Brain (organoid and tissue), 16 donors: ENCODE measurements at places on chromosomes 16 and 17.
A peak's percentile ranks its signal among the peaks of the same experiment; 100 is the strongest.

DNA sequence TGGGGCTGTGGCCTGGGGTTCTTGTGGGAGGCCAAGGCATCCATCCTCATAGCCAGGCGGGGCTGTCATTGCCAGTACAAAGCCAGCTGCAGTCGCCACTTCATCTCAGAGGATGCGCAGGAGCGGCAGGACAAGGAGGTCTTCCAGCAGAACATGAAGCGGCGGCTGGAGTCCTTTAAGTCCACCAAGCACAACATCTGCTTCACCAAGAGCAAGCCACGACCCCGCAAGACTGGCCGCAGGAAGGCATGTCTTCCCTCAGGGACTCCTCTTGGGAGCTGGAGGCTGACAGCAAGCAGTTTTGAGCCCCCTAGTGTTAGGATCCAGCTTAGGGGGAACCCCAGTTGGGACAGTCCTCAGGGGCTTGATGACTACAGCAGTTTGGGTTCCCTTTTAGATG, 15.1 kb upstream of the PLEKHG4 start:
- DNase-seq, result no peak

- peak; percentile 38 for DNase-seq
Measured at GRCh38 chr17:4310354-4311060, 46.7 kb upstream of the ANKFY1 start.

DNA sequence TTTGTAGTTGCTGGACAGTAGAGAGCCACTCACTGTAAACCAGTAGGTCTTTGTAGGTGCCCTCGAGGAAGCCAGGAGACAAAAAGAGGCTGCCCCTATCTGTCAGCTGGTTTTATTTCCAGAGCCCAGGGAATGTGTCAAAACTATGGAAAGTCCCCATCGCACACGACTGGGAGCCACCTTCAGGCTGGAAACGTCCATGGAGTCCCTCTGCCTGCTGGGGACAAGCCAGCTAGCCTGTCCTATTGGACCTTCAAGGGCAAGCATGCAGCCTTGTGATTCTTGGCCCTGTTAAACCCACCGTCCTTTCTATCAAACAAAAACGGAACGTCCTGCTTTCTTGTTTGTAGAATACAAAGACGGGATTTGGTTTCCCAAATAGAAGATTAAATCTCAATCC, 289.8 kb downstream of the SLC39A11 start:
- DNase-seq, result no peak

DNA sequence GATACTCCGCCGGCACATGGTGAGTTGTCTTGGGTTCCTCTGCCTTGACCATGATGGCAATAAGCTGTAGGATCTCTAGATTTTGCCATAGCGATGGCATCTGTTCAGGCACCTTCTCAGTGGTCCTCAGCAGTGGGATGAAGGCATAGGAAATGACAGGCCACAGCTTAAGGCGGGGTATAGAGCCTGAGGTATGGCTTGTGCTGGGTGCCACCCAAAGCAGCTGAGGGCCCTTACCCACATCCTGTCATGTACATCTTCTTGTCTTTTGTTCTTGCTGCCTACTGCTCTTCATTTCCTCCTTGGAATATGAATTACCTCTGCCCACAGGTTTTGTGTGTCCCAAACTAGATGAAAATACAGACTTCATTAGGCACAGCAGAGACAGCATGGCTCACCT, 29.5 kb downstream of the KAT7 start:
- no peak for DNase-seq

DNA sequence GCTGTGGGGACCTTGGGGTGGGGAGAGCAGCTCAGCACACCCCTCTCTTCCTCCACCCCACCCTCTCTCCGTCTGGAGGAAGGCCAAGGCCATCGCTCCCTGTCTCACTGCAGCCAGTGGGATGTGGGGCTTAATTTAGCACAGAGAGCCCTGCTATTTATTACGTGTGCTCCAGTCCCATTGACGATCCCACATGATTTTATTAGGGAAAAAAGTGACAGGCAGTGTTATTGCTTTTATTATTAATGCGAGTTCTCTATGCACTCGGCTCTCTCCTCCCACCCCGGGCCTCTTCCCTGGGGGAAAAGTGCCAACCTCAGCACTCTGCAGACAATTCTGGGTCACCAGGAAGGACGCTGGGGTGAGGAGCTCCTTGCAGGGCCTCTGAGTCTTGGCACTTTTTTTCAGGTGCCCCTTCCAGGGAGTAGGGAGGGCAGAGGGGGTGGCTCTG, 57.3 kb downstream of the MGAT5B start:
- no peak for DNase-seq

DNA sequence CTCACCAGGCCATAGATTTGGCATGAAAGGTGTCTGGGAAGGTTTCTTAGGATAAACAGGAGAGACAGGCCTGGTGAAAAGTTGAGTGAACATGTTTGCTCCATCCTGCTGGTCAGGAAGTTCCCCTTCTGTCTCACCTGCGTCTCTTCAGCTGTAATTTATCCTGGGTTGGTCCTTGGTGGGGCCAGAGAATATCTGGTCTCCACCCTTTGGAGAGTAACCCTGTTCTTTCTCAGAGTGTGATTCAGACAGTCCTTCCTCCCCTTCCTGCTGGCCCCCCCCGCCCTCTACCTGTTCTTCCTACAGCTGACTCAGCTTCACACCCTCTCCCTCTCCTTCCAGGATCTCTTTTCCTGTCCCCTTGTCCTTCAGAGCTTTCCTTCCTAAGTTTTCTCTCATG, 17.1 kb downstream of the MINK1 start:
- DNase-seq, result no peak

GRCh38 chr16:84854759-84855158, 35.0 kb downstream of the CRISPLD2 start:
- DNase-seq, result no peak

GRCh38 chr16:67943256-67943618, 683 bp downstream of the LCAT start:
- no peak for DNase-seq

DNA sequence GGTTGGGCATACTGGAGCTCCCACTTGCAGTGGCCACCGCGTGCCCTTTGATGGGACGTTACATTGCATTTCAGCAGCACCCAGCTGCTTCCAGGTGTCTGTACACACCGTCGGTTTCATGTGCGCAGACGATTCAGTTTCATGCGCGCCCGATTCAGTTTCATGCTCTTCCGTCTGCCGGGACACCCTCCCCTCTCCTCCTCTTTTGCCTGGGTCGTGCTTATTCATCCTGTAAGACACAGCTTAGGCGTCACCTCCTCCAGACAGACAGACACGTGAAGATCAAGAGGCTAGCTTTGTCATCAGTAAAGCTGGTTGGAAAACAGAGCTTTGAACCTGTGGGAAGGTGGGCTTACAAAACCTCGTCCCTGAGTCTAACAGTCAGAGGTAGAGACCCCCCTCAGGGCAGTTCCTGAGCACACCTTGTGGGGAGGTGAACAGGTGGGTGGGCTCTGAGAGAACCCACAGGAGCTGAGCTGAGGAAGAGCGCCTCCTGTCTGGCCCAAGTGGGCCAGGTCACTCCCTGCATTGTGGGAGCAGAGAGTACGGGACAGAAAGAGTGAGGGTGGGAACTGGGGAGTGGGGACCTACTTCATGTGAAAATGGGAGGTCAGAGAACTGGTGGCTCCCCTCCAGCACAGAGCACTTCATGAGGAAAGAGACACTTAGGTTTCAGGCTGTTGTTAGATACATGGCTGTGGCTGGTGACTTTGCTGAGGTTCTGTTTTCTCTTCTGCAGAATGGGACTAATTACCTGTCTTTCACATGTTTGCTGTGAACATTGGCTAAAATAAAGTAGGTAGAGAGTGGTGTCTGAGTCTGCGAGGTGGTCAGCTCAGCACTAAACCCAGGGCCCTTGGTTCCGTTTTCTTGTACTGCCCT, 122.1 kb downstream of the SNX29 start:
- no peak for DNase-seq

- no peak for DNase-seq
Measured at GRCh38 chr16:13333336-13333735, 431.9 kb downstream of the SHISA9 start.

- DNase-seq, result no peak
Measured at GRCh38 chr16:28001184-28001583, 62.3 kb downstream of the GSG1L start.

DNA sequence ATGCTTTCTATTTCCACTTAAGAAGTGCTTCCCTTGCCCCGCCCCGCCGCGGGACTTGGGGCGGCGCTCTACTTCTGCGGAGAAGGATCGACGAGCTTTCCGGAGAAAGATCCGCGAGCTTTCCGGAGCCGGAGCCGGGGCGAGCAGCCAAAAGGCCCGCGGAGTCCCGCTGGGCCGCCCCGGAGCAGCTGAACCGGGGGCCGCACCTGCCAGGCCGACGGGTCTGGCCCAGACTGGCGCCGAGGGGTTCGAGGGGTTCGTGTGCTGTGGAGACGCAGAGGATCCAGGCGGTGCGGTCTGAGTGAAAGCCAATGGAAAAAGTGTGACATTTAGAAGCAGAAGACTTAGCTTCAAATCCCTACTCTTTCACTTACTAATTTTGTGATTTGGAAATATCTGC, 50.8 kb downstream of the TBC1D26 start:
- DNase-seq, result peak; percentile 28

- DNase-seq, result no peak
Measured at GRCh38 chr16:77353587-77354263, 81.1 kb downstream of the ADAMTS18 start.

DNA sequence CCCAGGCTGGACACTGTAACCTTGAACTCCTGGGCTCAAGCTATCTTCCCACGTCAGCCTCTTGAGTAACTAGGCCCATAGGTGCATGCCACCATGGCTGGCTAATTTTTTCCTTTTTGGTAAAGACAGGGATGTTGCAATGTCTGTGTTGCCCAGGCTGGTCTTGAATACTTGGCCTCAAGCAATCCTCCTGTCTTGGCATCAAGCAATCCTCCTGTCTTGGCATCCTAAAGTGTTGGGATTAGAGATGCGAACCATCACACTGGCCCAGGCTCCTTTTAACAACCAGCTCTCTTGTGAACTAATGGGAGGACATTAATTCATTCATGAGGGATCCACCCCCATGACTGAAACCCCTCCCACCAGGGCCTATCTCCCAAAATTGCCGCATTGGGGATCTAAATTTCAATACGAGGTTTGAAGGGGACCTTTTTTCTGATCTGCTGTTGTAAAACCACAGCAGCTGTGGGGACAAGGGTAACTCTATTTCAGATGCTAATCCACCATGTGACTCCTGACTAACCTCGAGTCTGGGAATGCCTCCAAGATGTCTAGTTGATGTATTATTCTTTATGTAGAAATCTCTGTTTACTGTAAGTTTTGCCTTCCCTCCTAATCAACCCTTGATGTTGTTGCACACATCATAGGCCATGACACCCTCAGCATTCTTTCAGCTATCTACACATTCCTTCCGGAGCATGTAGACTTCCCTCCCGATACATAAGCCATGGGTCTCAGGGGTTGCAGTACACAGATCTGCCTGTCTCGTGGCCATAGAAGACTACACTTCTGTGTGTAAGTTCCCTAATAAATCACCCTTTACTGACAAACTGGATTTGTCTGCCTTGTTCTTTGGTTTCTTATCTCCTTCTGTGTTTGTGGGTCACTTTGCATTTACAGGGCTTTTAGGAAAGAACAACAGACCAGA, 37.6 kb downstream of the RNF112 start:
- peak; percentile 78 for DNase-seq

DNA sequence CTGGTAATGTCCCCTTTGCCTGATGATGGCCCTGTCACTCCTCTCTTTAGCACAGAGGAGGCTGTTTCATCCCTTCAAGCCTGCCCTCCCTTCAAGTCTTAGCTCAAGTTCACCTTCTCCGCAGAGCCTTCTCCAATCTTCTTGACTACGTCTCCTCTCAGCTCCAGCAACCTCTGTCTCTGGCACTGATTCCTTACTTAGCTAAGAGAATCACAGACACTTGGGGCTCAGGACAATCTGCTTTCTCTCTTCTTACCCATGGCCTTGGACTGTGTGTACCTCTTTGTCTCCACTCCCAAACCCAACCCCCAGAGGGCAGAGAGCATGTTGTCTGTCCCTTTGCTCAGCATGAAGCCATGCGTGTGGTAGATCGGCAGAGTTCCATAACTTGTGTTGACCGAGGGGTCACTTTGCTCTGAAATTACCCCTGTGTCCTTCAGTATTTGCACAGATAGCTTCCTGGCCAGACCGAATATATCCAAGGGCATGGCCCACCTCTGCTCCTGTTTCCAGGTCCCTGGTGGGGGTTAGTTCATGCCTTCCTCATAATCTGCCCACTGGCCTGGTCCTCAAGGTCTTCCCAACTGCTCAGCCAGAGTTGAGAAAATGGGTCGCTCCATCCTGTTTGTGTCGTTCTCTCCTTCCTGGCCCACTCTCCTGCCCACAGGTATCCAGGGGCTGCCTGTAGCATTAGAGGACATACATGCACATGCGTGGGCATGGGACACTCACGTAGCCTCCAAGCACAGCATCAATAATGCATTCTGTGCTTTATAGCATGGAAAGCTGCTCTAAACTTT, 41.6 kb downstream of the MAPT start:
- no peak for DNase-seq

GRCh38 chr16:804193-805048, 3.9 kb upstream of the GNG13 start:
- DNase-seq, result no peak

- DNase-seq, result no peak
Measured at GRCh38 chr16:75309899-75310430, 58.5 kb upstream of the BCAR1 start.

- DNase-seq, result no peak
Measured at GRCh38 chr17:50493744-50494143, 14.5 kb upstream of the MYCBPAP start.

DNA sequence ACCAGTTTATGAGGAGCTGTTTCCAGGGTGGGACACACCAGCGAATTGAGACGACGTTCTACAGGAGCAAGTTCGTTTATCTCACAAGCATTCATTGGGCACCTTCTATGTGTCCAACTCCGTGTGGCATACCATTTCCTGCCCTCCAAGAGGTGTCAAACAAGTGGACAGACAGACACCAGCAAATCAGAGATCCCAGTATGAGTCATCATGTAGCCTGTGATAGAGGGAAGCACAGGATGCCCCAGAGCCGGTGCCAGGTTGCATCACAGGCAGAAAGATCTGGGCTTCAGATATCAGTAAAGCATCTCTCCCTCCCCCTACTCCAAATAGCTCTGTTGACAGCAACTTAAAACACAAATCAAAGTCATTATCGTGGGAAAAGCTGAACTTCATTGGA, 31.8 kb upstream of the MAF start:
- no peak for DNase-seq

- DNase-seq, result no peak
Measured at GRCh38 chr16:19883966-19884485, 622 bp downstream of the GPRC5B start.

DNA sequence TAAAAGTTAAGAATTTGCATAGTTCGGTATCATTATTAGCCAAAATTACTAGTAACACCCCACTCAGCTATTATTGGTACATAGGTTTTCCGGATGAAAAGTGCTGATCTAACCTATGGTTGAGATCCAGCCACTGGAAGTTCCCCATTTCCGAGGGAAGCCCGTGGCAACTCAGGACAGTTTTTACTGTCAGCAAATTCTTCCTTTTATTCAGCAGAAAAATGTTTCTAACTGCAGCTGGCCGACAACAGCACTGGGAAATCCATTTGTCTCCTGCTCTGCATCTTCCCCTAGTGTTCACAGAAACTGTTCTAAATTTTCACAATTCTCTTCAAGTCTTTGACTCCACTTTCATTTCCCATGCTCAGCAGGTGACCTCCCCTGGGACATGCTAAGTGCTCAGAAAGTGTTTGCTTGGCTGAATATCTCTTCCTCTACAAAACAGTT, 15.5 kb upstream of the MMD start:
- no peak for DNase-seq

GRCh38 chr16:47829850-47830600, 325.8 kb downstream of the ABCC12 start:
- DNase-seq, result peak; percentile 83

- no peak for DNase-seq
Measured at GRCh38 chr16:79798416-79799053, 198.0 kb upstream of the MAF start.
